Right hindlimb (tissue), 1 donor: ENCODE measurements at places on chromosomes 13 and 19.

DNA sequence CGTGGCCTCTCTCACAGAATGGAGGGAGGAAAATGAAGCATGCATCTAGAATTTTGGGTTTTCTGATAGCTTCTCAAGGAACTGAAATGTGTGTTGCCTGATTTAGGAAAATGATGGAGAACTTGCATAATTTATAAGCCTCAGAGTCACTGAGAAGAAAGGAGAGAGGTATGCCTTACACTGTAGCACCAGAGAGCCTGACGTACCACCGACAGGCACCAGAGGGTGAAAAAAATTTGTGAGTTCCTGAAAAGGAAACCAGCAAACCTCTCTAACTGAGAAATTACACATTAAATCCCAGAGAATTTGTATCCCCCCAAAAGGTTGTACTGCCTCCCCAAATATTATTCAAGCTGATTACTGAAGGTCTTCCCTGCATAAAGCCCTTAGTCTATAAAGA lies 915.3 kb upstream of the SLITRK6 start:
- no peak for DNase-seq

DNA sequence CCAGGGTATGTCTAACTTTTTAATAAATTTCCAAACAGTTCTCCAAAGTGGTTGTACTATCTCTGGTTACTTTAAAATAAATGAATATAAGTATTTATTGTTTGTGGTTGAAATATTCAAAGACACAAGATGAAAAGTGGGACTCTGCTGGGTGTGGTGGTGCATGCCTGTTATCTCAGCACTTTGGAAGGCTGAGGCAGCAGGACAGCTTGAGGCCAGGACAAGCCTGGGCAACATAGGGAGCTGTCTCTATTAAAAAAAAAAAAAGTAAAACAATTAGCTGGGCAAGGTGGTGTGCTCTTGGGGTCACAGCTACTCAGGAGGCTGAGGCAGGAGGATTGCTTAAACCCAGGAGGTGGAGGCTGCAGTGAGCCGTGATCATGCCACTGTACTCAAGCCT lies 10.4 kb downstream of the PNMA8A start:
- DNase-seq, result no peak

DNA sequence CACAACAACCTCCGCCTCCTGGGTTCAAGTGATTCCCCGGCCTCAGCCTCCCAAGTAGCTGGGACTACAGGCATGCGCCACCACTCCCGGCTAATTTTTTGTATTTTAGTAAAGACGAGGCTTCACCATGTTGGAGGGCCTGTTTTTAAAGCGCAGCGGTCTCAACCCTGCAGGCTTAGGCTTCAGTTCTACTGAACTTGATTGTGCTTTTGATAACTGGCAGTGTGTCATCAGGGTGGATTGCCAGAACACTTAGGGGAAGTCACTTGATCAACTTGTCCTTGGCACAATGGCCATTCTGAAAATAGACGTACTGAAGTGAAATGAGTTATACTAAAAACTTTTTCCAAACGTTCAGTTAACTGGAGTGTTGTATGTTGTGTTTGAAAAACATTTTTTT lies 472.2 kb downstream of the KLF5 start:
- DNase-seq, result no peak

GRCh38 chr19:40157059-40157458 lies 34.2 kb upstream of the MAP3K10 start:
- no peak for DNase-seq

DNA sequence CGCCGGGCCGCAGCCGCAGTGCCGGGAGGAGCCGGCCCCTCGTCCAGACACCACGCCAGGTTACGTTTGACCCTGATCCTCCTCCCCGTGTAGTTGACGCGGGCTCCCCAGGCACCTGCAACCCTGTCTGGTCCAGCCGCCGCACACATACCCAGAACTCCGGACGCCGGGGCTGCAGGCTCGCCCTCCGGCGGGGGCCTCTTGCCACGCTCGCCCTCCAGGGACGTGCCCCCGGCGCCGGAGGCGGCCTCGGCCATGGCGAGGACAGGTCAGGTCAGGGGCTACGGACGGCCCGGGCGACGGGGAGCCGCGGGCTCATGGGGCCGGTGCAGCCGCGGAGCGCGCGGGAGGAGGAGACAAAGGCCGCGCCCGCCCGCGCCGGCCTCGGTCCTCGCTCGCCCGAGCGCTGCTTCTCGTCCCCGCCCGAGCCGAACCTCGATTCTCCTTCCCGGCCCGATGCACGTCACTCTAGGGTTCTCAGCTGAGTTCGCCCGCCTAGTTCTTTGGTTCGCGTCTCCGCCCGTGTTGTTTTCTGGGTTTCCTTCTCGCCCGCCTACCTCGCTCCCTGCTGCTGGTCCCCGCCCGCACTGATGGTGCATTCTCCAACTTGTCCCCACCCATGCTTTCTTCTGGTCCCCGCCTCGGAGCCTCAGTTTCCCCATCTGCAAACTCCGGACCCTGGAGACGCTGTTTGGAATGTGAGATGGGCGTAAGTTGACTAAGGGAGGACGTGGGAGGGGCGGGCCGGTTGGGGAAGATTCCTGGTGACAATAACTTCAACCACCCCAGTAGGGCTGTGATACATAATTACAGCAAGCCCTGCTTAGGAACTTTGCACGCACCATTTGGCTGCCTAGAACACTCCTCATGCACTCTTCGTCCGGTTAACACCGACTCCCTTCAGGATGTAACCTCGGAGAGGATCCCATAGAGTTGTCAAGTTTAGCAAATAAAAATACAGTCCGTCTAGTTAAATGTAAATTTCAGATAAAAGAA lies at the start of gene ANO8:
Gene ANO8, minus strand, starts transcription at position 442 of the 996 bp plus-strand sequence. Its CDS starts 185 bp downstream, at position 257.
- DNase-seq, result peak; percentile 98

GRCh38 chr13:33228648-33229445 lies 56.7 kb downstream of the STARD13 start:
- DNase-seq, result no peak

DNA sequence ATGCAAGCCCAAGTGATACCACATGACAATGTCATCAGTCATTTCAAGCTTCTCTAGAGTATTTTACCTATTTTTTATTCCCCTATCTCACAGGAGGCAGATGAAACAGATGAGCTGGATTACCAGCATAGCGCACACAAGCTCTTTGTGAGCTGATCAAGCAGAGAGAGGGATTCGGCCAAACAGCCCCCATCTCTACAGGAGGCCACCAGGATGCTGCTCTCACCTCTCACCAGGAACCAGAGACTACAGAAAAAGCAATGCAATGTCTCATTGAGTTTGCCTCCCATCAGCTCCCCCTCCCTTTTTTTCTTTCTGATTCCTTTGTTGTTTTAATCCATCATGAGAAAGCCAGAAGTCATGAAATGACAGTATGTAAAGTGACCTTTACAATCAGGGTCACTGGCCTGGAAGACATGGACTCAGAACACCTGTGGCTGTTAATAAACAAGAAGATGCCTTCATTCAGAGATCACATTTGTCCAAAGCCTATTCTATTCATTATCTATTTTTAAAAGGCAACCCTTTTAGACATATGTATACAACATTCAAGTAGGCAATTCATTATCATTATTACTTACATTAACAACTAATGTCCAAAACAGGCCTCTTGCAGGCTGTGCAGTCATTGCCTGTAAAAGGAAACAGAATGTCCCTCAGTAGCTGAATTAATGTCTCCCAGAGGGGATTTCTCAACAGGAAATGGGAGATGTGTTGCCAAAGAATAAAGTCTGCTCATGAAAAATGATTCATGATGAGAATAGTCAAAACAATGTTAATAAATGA lies 656.6 kb downstream of the TBC1D4 start:
- no peak for DNase-seq

DNA sequence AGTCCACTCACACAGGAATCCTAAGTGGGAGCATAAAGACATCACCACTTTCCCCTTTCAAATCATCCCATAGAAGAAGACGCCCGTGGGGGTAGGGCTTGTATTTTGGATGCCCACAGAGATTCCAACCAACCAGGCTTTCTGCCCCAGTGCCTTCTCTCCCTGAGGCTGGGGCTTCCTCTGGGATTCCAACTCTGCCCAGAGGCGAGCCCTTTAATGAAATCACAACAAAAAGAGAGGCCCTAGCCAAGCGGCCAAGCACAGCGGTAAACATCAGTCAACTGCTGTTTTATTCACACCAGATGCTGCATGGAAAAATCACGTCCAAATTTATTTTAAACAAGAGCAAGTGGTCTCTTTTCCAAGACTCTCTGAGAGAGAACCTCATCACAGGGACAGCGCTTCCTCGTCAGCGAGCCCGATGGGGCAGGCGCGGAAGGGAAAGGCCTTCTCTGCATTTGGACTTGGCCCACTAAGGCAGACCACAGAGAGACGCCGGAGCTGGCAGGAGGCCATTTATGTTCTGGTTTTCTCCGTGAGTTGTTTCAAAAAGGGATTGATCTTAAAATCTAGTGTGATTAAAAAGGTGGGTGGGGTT lies 31.5 kb downstream of the ADPRHL1 start:
- DNase-seq, result peak; percentile 85
